ENCODE measurements at places on chromosomes 3 and 15. TPM values are rescaled to one million over a fixed set of nuclear protein-coding genes. Genes with fewer than 3 reads are reported as not detected.

The C3orf80 gene
- not detected for total RNA-seq

The KBTBD8 gene
- total RNA-seq = 1.8 TPM

The SMCO1 gene
- total RNA-seq = not detected

The PPP1R14D gene
- not detected for total RNA-seq

The DPPA4 gene
- not detected for total RNA-seq

The ITIH1 gene
- total RNA-seq = not detected

The OR5AC2 gene
- not detected for total RNA-seq

The LMCD1 gene
- total RNA-seq = 28.8 TPM

The RTP3 gene
- total RNA-seq = not detected

The FAM107A gene
- total RNA-seq = 0.76 TPM

The B3GNT5 gene
- 25.2 TPM for total RNA-seq

The CNTN4 gene
- not detected for total RNA-seq

The FOXB1 gene
- not detected for total RNA-seq

The WDR93 gene
- total RNA-seq = under 0.01 TPM

The EFHB gene
- total RNA-seq = not detected

The SH3GL3 gene
- total RNA-seq = not detected

The SAXO2 gene
- total RNA-seq = 0.38 TPM

The SPATA12 gene
- total RNA-seq = 0.25 TPM

The ATP8B4 gene
- 2.0 TPM for total RNA-seq

The GPR156 gene
- under 0.01 TPM for total RNA-seq

The FAM43A gene
- total RNA-seq = 80.7 TPM

The CPLX3 gene
- not detected for total RNA-seq

The DGKG gene
- 2.2 TPM for total RNA-seq

The TBC1D5 gene
- total RNA-seq = 50.8 TPM

The MESP2 gene
- total RNA-seq = not detected

The SNURF gene
- total RNA-seq = 19.6 TPM

The PRC1 gene
- total RNA-seq = 108 TPM

The CLSTN2 gene
- total RNA-seq = 0.13 TPM

The TIMP4 gene
- 0.51 TPM for total RNA-seq

The SLCO2A1 gene
- total RNA-seq = 1.2 TPM

The CHST14 gene
- total RNA-seq = 5.9 TPM

The C3orf38 gene
- total RNA-seq = 14.8 TPM

The ZNF620 gene
- 5.6 TPM for total RNA-seq

The BCL2A1 gene
- total RNA-seq = 0.13 TPM
